ENCODE measurements at places on chromosomes 12 and 14. TPM values are rescaled to one million over a fixed set of nuclear protein-coding genes. Genes with fewer than 3 reads are reported as not detected.

- DNase-seq, result no peak
Measured at GRCh38 chr12:127044836-127045235, 1222.1 kb upstream of the TMEM132C start.

Gene ADAM21
- 0.09 TPM for total RNA-seq

Gene OAS1
- 4.5 TPM for total RNA-seq

DNA sequence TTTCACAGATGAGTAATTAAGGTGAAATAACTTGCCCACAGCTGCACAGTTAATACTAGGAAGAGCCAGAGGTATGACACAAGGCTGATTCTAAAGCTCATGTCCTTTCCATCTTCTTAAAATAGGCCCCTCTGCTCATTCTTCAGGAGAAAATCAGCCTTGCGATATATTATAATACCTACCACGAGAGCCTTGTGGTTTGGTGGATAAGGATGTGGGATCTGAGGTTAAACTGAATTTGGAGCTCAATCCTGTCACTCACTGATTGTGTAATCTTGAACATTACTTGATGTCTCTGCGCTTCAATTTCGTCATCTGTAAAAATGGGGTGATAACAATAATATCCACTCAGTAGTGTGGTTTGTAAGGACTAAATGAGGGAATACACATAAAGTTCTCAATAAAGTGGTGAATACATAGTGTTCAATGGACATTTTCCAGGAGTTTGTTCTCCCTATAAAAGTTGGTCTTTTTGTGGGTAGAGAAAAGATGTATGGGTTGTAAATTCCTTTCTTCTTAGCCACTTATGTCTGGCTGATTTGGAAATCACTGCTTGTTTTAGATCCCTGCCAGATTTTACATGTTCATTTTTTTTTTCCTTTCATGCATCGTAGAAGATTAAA is 25.1 kb upstream of the ATP2B1 start:
- DNase-seq, result peak; percentile 25

Gene PTPN6
- total RNA-seq, result 456 TPM

- DNase-seq, result no peak
Measured at GRCh38 chr12:53652366-53652765, 23.5 kb downstream of the ATP5MC2 start.

Gene KSR2
- total RNA-seq, result 0.11 TPM

DNA sequence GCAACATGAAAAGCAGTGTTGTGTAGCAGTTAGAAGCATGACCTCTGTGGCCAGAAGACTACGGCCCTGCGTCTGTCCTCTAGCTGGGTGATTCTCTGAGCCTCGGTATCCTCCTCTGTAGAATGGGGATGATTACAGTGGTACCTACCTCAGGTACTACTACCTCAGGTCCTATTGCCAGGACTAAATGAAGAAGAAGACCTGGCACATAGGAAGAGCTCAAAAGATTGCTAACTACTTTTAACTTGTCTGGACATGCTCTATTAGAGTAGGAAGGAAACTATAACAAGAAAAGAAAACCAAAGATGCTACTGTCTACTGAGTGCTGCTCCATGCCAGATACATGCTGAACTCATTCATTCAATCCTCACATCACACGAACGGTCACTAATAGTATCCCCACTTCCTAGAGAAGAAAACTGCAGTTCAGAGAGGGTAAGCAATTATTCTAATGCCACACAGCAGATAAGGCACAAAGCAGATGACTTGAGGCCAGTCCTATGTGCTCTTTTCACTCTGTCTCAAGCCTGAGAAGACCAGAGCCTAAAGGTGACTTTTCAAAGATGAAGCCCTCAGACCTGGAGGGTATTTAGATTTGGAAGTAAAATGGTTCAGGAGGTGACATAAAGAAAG is 108.1 kb upstream of the HIF1A start:
- no peak for DNase-seq

GRCh38 chr12:122732170-122732569 is 1.5 kb upstream of the HCAR1 start:
- no peak for DNase-seq

- DNase-seq, result no peak
Measured at GRCh38 chr14:95260537-95261361, 59.0 kb downstream of the CLMN start.

DNA sequence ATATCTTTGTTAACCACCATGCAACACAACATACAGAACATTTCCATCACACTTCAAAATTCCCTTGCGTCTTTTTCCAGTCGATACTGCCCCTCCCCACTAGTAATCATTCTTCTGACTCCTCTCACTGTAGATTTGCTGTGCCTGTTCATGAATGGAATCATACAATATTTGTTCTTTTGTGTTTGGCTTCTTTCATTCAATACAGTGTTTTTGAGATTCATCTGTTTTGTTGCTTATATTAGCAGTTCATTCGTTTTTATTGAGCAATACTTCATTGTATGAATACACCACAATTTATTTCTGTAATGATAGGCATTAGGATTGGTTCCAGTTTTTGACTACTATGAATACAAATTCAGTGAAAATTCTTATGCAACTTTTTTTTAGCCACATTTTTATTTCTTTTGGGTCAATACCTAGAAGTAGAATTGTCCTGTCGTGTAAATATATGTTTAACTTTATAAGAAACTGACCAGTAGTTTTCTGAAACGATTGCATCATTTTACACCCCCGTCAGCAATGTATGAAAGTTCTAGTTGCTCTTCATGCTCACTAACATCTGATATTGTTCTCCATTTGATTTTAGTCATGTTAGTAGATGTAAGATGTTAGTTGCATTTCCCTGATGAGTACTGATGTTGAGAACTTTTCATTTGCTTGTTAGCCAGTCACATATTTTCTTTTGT is 127.5 kb downstream of the TGFB3 start:
- DNase-seq, result no peak

GRCh38 chr12:46367351-46368029 is 5.1 kb downstream of the SLC38A2 start:
- no peak for DNase-seq

Gene CCDC38
- total RNA-seq, result 0.46 TPM
